ENCODE measurements at places on chromosomes 11 and 22.

- H3K27me3 ChIP-seq, result peaks cover 44% of the 10 kb centered on the region
- peaks cover 7% of the 10 kb centered on the region for H3K4me1 ChIP-seq
- no peak for ATAC-seq
- no peak overlapping the region for H3K4me3 ChIP-seq
Measured at GRCh38 chr11:61193596-61193995, 9.7 kb upstream of the PGA3 start.

- ATAC-seq, result no peak
- H3K36me3 ChIP-seq, result no peaks in the 10 kb centered on the region
- H3K4me3 ChIP-seq, result no peak overlapping the region
- H3K4me1 ChIP-seq, result no peaks in the 10 kb centered on the region
- H3K27ac ChIP-seq, result no peak overlapping the region
Measured at GRCh38 chr22:49013707-49014106, 814.0 kb downstream of the BRD1 start.

GRCh38 chr11:113006896-113007445, 45.8 kb downstream of the NCAM1 start:
- H3K36me3 ChIP-seq, result no peaks in the 10 kb centered on the region
- H3K4me1 ChIP-seq, result no peaks in the 10 kb centered on the region
- ATAC-seq, result no peak
- no peak overlapping the region for H3K27ac ChIP-seq
- H3K27me3 ChIP-seq, result no peaks in the 10 kb centered on the region

- no peak overlapping the region for H3K4me3 ChIP-seq
- peaks cover 9% of the 10 kb centered on the region for H3K36me3 ChIP-seq
- H3K4me1 ChIP-seq, result no peaks in the 10 kb centered on the region
- peaks cover 27% of the 10 kb centered on the region for H3K27me3 ChIP-seq
- H3K27ac ChIP-seq, result no peak overlapping the region
Measured at GRCh38 chr11:1138097-1138496, 19.7 kb upstream of the MUC5AC start.

GRCh38 chr11:46498179-46498578, 95.6 kb downstream of the AMBRA1 start:
- no peak overlapping the region for H3K4me3 ChIP-seq
- H3K27me3 ChIP-seq, result no peaks in the 10 kb centered on the region
- H3K36me3 ChIP-seq, result peaks cover 50% of the 10 kb centered on the region
- H3K27ac ChIP-seq, result no peak overlapping the region
- no peaks in the 10 kb centered on the region for H3K4me1 ChIP-seq
- no peak for ATAC-seq

GRCh38 chr22:45507798-45508197, 5.1 kb downstream of the FBLN1 start:
- no peak overlapping the region for H3K4me3 ChIP-seq
- peaks cover 12% of the 10 kb centered on the region for H3K4me1 ChIP-seq
- H3K27ac ChIP-seq, result no peak overlapping the region
- ATAC-seq, result no peak
- H3K36me3 ChIP-seq, result no peaks in the 10 kb centered on the region

- H3K4me3 ChIP-seq, result no peak overlapping the region
- ATAC-seq, result no peak
- H3K27ac ChIP-seq, result no peak overlapping the region
- H3K36me3 ChIP-seq, result no peaks in the 10 kb centered on the region
- peaks cover 25% of the 10 kb centered on the region for H3K27me3 ChIP-seq
- H3K4me1 ChIP-seq, result no peaks in the 10 kb centered on the region
Measured at GRCh38 chr11:119659971-119660723, 68.9 kb downstream of the NECTIN1 start.

- peaks cover 83% of the 10 kb centered on the region for H3K4me1 ChIP-seq
- no peaks in the 10 kb centered on the region for H3K27me3 ChIP-seq
- H3K27ac ChIP-seq, result peak overlapping the region; percentile 87
Measured at GRCh38 chr22:36922105-36922608, 8.7 kb downstream of the CSF2RB start.

GRCh38 chr11:91978747-91979146, 245.9 kb upstream of the FAT3 start:
- no peaks in the 10 kb centered on the region for H3K36me3 ChIP-seq
- H3K4me3 ChIP-seq, result no peak overlapping the region
- no peak overlapping the region for H3K27ac ChIP-seq

GRCh38 chr11:59097113-59097708, 9.8 kb upstream of the FAM111B start:
- H3K36me3 ChIP-seq, result peaks cover 78% of the 10 kb centered on the region
- ATAC-seq, result no peak
- H3K27ac ChIP-seq, result peak overlapping the region; percentile 73

DNA sequence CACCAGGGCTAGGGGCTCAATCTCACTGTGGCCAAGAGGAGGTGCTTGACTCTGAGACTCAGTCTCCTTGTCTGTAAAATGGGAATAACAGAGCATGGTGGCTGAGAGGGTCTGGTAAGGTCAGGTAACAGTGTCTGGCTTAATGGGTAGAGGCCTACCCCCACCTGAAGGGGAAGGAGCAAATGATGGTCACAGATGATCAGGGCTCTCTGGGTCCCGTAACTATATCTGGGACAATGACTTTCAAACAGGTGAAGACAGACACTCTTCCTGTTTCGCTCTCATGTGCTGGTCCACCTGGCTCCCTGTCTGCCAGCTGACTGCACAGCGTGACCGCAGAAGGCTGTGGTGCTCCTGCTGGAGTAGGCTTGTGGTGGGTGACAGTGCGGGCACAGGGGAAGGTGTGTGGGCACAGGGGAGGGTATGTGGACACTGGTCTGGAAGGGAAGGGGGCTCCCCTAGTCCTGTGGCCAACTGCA, 4.0 kb downstream of the A4GALT start:
- ATAC-seq, result peak; percentile 87
- peaks cover 27% of the 10 kb centered on the region for H3K27me3 ChIP-seq
- peak overlapping the region; percentile 19 for H3K4me3 ChIP-seq
- peak overlapping the region; percentile 20 for H3K27ac ChIP-seq

- no peaks in the 10 kb centered on the region for H3K27me3 ChIP-seq
- no peaks in the 10 kb centered on the region for H3K4me1 ChIP-seq
- no peak overlapping the region for H3K4me3 ChIP-seq
Measured at GRCh38 chr11:9150501-9150900, 59.1 kb upstream of the SCUBE2 start.

DNA sequence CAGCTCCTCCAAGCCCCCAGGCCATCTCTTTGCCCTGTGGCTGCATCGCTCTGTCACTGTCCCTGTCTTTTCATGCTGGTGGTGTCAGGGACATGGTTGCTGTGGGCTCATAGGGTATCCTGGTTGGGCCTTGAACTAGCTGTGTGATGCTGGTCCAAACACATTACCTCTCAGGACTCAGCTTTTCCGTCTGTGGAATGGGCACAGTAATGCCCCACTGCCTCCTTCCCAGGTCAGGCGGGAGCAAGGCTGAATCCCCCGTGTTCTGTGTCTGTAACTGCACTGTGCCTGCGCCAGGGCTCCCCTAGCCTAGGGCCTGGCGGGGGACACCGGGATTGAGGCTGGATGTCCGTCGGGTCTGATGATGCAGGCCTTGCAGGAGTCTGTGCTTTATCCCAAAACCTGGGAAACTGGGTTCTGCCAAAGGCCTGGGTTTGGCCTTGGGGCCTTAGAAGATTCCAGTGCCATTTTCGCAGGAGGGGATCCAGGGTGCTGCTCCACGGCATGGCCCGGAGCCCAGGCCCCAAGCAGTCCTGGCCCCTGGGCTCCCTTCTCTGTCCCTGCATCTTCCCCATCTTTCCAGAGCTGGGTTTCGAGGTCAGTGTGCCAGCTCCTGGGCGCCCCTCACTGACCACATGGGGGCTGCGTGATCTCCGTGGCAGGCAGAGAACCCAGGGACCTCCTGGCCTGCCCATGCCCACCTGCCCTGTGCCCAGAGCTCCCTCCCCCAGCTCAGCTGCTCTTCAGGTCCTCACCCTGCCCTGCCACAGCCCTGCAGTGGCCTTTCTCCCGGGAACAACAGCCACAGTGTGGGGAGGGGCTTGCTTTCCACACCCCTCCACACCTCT, 32.7 kb upstream of the CELSR1 start:
- H3K4me1 ChIP-seq, result peaks cover 16% of the 10 kb centered on the region
- no peaks in the 10 kb centered on the region for H3K27me3 ChIP-seq
- no peak overlapping the region for H3K27ac ChIP-seq
- peaks cover 5% of the 10 kb centered on the region for H3K36me3 ChIP-seq
- H3K4me3 ChIP-seq, result no peak overlapping the region
- no peak for ATAC-seq

GRCh38 chr11:85096939-85097338, 530.2 kb downstream of the DLG2 start:
- peak overlapping the region; percentile 6 for H3K4me3 ChIP-seq
- H3K4me1 ChIP-seq, result peaks cover 34% of the 10 kb centered on the region
- peaks cover 6% of the 10 kb centered on the region for H3K36me3 ChIP-seq
- peak overlapping the region; percentile 29 for H3K27ac ChIP-seq
- H3K27me3 ChIP-seq, result no peaks in the 10 kb centered on the region

- ATAC-seq, result no peak
- H3K4me3 ChIP-seq, result peak overlapping the region; percentile 91
- peak overlapping the region; percentile 95 for H3K27ac ChIP-seq
- no peaks in the 10 kb centered on the region for H3K27me3 ChIP-seq
- peaks cover 64% of the 10 kb centered on the region for H3K4me1 ChIP-seq
- H3K36me3 ChIP-seq, result peaks cover 48% of the 10 kb centered on the region
Measured at GRCh38 chr11:119055901-119056300, 1.1 kb downstream of the HYOU1 start.

- H3K36me3 ChIP-seq, result no peaks in the 10 kb centered on the region
- no peaks in the 10 kb centered on the region for H3K4me1 ChIP-seq
- H3K27ac ChIP-seq, result no peak overlapping the region
- ATAC-seq, result no peak
Measured at GRCh38 chr11:45732343-45732742, 66.9 kb upstream of the CHST1 start.

GRCh38 chr11:111795334-111795985, 29.3 kb upstream of the PPP2R1B start:
- H3K27me3 ChIP-seq, result no peaks in the 10 kb centered on the region
- H3K27ac ChIP-seq, result no peak overlapping the region
- H3K4me1 ChIP-seq, result peaks cover 10% of the 10 kb centered on the region
- H3K4me3 ChIP-seq, result no peak overlapping the region

DNA sequence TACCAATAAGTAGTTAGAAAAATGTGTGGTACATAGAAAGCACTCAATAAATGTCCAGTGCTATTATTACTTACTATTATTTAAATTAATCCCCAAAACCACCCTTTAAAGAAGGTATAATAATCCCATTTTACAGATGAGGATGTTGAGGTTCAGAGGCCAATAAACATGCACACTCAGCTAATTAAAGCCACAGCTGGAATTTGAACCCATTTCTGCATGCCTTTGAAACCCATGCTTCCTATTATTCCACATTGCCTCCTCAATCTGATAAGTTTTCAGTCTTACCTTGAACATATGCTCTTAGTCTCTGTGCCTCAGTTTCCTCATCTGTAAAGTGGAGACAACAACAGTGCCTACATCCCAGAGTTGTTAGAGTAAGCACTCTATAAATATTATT, 52.8 kb downstream of the CCDC34 start:
- H3K27me3 ChIP-seq, result no peaks in the 10 kb centered on the region
- H3K36me3 ChIP-seq, result no peaks in the 10 kb centered on the region
- H3K4me1 ChIP-seq, result no peaks in the 10 kb centered on the region
- no peak overlapping the region for H3K27ac ChIP-seq
- no peak overlapping the region for H3K4me3 ChIP-seq
- no peak for ATAC-seq

- H3K4me3 ChIP-seq, result no peak overlapping the region
- no peak overlapping the region for H3K27ac ChIP-seq
- H3K36me3 ChIP-seq, result no peaks in the 10 kb centered on the region
- H3K4me1 ChIP-seq, result no peaks in the 10 kb centered on the region
- ATAC-seq, result no peak
Measured at GRCh38 chr11:18196532-18196931, 23.9 kb downstream of the MRGPRX4 start.

- no peaks in the 10 kb centered on the region for H3K36me3 ChIP-seq
- H3K4me3 ChIP-seq, result no peak overlapping the region
- peaks cover 15% of the 10 kb centered on the region for H3K4me1 ChIP-seq
- H3K27me3 ChIP-seq, result peaks cover 76% of the 10 kb centered on the region
Measured at GRCh38 chr11:65798882-65799281, 12.0 kb downstream of the OVOL1 start.

DNA sequence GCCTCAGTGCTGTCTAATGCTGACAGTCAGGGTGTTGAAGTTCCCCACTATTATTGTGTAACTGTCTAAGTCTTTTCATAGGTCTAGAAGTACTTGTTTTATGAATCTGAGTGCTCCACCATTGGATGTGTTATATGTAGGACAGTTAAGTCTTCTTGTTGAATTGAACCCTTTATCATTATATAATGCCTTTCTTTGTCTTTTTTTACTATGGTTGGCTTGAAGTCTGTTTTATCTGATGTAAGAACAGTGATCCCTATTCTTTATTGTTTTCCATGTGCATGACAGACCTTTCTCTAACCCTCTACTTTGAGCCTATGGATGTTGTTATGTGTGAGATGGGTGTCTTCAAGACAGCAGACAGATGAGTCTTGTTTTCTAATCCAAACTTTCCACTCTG, 107.8 kb upstream of the C11orf58 start:
- no peaks in the 10 kb centered on the region for H3K36me3 ChIP-seq
- no peak overlapping the region for H3K4me3 ChIP-seq
- H3K4me1 ChIP-seq, result no peaks in the 10 kb centered on the region
- H3K27me3 ChIP-seq, result peaks cover 13% of the 10 kb centered on the region

DNA sequence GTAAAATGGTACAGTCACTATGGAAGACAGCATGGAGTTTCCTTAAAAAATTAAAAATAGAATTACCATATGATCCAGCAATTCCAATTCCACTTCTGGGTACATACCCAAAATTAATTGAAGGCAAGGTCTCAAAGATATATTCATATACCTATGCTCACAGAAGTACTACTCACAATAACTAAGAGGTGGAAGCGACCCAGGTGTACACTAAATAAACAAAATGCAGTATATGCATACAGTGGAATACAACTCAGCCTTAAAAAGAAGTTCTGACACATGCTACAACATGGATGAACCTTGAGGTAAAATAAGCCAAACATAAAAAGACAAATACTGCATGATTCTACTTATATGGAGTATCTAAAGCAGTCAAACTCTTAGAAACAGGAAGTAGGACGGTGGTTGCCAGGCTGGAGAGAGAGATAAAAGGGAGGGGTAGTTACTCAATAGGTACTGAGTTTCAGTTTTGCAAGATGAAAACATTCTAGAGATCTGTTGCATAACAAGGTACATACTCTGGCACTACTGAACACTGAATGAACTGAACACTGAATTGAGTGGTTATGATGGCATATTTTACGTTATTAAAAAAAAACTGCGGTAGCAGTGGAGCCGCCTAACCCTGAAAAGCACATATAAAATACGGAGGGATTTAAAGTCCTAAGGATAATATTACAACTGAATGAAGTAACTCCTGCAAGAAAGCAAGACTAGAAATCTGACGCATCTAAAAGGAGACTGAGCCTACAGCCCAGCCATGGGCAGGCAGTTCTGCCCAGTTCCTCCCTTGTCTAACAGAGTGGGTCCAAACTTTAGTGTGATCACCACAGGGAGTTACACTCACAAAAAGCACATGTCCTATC, 12.8 kb downstream of the DGCR2 start:
- peaks cover 62% of the 10 kb centered on the region for H3K4me1 ChIP-seq
- H3K4me3 ChIP-seq, result no peak overlapping the region
- H3K36me3 ChIP-seq, result no peaks in the 10 kb centered on the region

- ATAC-seq, result peak; percentile 77
- no peak overlapping the region for H3K27ac ChIP-seq
- H3K36me3 ChIP-seq, result no peaks in the 10 kb centered on the region
Measured at GRCh38 chr11:7307836-7308235, 56.1 kb downstream of the SYT9 start.

Data from stimulated activated memory B cell treated with anti-CD40 and anti-IgM and Interleukin-4, amounts not matched to agents 10 μg/mL and 1 μg/mL and 100 μg/mL, for 72 hours (primary cell).